ENCODE measurements at places on chromosomes 4 and X.
A peak's percentile ranks its signal among the peaks of the same experiment; 100 is the strongest.

DNA sequence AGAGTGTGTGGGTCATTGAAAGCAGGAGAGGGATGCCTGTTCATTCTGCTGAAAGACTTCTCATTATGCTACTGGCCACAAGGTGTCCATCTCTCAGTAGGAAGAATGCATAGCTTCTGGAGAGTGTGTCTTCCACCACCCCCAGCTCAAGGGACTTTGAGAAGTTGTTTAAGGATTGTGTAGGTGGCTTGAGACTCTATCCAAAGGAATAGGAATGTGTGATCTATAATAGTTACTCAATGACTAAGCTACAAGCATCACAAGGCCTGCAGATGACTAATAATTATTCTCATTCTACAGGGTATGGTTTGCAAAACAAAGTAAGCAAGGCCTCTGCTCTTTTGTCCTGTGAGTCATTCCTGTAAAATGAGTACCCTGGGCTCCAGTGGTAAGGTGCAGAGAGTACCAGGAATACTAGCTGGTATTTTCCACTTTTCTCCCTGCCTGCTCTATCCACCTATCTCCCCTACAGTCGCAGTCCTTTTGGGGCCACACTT lies 279.8 kb upstream of the BOD1L1 start:
- DNase-seq: no peak

DNA sequence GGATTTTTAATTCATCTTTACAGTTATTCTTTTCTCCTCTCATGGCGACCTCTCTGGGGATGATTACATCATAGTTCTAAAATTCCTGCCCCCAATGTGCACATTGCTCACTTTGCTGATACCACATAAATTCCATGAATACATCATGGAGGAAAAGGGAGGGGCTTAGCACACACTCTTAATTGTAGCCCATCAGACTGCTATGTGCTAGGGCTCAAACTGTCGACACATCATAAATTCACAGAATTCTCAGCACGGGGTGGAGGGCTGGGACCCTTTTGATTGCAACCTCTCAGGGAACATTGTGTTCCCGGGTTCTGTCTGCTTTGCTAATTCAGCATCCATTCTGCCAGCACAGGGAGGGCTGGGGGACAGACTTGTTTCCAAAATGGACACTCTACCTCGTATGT lies 592.9 kb downstream of the BCOR start:
- DNase-seq: no peak

DNA sequence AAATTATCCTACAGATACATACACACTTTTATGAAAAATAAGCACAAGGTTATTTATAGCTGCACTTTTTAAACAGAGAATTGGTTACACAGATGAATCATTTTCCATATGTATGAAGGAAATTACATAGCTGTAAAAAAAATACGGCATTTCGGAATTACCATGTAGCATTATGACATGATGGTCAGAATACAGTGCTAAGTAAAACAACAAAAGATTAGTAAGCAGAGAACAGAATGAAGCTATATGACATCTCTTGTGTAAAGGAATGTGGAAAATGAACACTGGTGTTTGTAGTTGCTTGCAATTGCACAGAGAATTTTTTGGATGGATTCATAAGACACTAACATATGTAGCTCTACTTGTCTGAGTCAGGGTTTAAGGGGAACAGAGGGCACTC lies 1222.0 kb upstream of the PRKX start:
- DNase-seq: no peak

GRCh38 chrX:37076983-37077382 lies 68.8 kb downstream of the FAM47C start:
- no peak for DNase-seq

DNA sequence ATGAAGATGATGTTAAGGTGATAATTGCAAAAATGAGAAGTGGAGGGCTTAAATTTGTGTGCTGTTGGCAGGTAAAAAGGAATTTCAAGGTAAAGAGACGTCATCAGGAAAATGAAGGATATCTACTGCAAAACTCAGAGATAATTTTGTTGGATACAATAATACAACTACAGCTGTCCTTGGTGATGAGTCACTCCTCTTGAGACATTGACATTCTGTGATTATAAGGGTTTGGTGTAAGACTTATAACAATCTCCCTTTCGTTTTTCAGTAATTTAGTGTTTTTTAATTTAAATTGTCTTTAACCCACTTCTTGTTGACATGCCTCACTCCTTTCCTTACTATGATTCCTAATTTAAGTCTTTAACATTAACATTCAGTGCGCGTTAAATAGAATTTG lies 1074.1 kb upstream of the SLIT2 start:
- DNase-seq: no peak

DNA sequence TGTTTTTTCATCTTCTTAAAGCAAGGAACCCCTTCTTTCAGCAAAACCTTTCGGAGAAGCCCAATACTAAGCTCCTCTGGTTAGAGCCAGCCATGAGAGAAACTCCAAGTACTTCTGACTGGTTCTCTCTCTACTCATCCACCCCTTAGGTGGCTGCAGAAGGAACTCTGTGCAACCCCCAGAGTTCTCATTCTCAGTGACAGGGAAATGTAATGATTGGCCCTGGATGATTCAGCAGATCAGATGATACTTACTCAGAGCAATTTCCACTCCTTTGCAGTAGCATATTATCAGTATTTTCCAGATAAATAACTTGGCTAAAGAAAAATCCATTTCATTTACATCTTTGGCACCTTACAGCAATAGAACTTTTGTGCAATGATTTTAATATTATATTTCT lies 3.2 kb downstream of the SPP1 start:
- no peak for DNase-seq

- no peak for DNase-seq
Observed at GRCh38 chr4:186445040-186445439, 110.3 kb downstream of the MTNR1A start.

DNA sequence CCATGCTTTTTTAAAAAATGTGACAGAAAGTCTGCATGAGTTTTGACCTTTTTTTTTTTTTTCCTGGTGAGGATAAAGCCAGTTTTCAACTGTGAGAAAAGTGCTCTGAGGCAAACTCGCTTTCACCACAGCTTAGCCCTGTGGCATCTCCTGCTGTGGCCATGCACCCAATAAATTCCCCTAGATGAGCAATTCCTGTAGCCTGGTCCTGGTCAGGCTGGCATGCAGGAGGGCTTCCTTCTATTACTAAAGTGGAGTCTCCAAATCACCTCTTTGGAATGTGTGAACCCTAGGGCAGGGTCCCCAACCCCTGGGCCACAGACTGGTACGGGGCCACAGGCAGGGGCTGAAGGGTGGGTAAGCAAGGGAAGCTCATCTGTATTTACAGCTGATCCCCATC lies 265.4 kb downstream of the RAPGEF2 start:
- no peak for DNase-seq

GRCh38 chr4:189083769-189084168 lies 856.9 kb upstream of the FRG1 start:
- DNase-seq: no peak

- DNase-seq: no peak
Observed at GRCh38 chr4:82047731-82048130, 326.1 kb downstream of the HNRNPD start.

DNA sequence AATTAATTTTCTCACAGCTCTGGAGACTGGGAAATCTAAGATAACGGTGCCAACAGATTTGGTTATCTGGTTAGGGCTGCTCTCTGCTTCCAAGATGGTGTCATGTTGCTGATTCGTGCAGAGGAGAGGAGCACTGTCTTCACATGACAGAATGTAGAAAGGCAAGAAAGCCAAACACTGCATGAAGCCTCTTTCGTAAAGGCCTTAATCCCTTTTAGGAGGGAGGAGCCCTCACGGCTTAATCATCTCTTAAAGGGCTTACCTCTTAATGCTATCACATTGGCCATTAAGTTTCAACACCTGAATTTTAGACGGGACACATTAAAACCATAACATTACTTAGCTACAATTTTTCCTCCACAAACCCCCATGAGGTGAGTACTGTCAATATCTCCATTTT lies 174.1 kb downstream of the COX18 start:
- no peak for DNase-seq

- DNase-seq: no peak
Observed at GRCh38 chr4:122086338-122087065, 65.6 kb upstream of the BLTP1 start.

DNA sequence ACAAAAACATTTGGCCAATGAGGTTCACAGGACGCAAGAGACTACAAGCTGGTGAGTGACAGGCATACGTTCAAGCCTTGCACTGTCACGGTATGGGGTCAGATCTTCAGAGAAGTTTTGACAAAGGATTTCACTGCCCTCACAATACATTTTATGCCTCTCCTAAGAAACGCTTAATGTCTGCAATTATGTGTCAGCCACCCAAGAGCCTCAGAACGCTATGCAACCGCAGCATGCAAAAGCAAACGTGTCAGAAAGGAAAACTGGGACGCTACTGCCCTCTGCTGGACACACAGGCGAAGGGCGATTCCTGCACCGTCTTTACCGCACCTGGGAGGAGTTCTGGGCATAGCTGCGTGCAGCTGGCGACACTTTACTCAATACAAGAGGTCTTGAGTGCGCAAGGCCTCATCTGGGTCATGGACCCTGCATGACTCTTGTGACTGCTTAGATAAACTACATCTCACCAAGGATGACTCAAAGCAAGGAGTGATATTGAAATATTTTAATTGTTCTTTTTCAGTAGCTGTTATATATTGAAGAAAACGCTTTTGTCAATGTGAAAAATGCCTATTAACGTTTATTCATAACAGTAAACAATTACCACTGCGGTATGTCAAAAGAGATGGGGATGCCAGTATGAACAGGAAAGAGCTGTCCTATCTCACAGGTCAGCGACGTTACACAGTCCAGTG lies 147.6 kb upstream of the FRG1 start:
- peak; percentile 44 for DNase-seq

- no peak for DNase-seq
Observed at GRCh38 chr4:55247521-55247920, 98.5 kb upstream of the SRD5A3 start.

- no peak for DNase-seq
Observed at GRCh38 chr4:145507636-145508035, 26.0 kb downstream of the SMAD1 start.

GRCh38 chr4:156238171-156238570 lies 284.5 kb upstream of the CTSO start:
- DNase-seq: no peak

DNA sequence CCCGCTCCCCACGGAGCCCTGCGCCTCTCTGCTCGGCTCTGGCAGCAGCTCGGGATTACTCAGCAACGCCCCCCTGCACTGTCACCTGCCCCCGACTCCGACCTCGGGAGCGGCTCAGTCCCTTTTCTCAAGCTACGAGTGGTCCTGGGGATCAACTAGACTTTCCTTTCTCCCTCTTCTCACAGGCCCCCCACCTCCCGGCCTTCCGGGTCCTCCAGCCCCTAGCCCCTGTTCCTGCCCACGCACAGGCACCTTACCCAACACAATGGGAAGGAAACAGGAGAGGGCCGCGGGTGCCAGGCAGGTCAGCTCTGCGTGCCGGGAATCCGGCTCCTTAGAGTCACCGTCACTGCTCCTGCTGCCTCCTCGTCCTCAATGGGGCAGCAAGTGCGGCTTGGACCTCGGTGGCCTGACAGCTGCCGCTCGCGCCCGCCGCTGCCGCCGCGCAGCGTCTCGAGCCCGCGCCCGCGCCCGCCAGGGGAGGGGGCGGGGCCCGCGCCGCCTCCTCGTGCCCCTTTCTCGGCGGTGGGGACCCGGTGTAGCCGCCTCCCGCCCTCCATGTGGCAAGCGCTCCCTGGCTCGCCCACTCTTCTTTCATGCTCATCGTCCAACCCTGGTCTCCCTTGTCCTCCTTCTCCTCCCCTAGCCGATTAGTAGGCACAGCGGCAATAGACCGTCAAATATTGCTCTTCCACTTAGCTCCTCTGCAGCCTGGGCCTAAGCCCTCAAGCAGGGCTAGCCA lies at the start of gene RAB9B:
TSS of gene RAB9B (minus strand) at position 455 of the 742 bp plus-strand sequence. CDS start 6,473 bp downstream, outside the sequence.
- DNase-seq: peak; percentile 53

DNA sequence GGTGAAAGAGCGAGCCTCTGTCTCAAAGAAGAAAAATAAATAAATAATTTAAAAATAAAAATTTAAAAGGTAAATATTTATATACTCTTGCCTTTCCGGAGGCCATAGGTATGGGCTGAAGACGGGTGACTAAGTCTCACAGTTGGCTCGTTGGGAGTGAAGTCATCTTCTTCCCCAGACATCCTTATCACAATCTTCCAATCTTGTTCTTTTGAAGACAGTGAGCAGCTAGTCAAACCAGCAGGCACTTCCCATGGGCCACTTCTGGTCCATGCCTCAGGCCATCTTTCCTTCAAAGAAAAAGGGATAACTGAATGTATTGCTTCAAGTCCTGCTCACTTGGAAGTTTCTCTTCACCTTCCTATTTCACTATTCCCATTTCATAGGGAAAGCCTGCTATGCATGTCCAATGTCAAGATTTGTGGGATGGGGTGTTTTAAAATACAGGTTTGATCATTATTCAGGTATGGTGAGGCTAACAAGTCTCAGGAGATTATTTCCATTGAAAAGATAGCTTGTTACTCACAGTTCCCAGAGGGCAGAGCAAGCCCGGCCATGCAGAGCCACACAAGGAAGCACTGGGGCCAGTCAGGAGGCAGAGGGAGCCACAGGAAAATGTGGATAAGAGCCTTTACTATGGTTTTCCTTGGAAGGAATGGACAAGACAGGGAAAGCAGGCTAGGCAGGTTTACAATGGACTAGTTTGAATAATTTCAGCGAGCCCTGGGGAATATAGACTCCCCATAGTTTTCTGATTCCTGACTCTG lies 33.3 kb upstream of the VCX2 start:
- no peak for DNase-seq

- DNase-seq: no peak
Observed at GRCh38 chr4:56055027-56055977, 106.6 kb downstream of the CEP135 start.

DNA sequence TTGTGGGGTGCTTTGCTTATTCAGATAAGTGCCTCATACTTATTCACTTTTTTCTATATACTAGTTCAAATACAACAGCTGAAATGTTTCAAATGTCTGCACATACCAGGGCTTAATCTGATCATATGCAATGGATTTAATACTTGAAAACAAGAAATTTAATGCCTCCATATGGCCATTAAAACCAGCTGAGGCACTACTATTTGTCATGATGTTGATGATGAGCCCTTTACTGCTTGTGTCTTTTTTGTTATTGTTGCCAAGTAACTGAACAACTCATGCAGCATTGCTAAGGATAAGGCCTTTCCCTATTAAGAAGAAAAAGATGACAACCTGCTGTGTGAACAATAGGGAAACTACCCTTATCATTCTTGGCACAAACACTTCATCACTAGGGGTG lies 52.5 kb downstream of the MAGEB10 start:
- DNase-seq: no peak

- DNase-seq: no peak
Observed at GRCh38 chr4:169660929-169661328, 40.6 kb downstream of the CLCN3 start.

- DNase-seq: no peak
Observed at GRCh38 chr4:72377491-72378194, 191.4 kb downstream of the ADAMTS3 start.

- DNase-seq: no peak
Observed at GRCh38 chrX:111131572-111131971, 35.6 kb downstream of the PAK3 start.

DNA sequence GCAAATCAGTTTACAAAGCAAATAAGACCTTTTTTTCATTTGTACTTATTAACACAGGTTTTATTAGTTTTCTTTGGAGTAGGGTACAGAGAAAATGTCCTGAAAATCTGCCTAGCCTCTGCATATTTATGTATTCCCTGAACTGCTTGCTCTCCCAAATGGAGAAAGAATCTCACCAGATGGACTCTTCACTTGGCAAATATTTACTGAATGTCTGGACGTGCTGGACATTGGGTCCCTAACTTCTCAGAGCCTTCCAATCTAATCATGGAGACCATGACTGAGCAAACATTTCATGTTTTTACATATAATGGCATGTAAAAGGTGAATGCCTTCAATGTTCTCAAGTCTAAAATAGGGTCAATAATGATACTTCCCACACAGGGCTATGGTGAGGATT lies 126.0 kb downstream of the CHRDL1 start:
- DNase-seq: no peak

All from NCI-H2107 (cell line).